Sigmoid colon (tissue), 7 donors: ENCODE measurements at places on chromosomes 5 and 9. TPM values are rescaled to one million over a fixed set of nuclear protein-coding genes. Genes with fewer than 3 reads are reported as not detected.

GRCh38 chr5:29089591-29090130, 2051.3 kb upstream of the CDH9 start:
- DNase-seq, result no peak

TUSC1 gene
- 16.2 TPM for polyA plus RNA-seq

DNA sequence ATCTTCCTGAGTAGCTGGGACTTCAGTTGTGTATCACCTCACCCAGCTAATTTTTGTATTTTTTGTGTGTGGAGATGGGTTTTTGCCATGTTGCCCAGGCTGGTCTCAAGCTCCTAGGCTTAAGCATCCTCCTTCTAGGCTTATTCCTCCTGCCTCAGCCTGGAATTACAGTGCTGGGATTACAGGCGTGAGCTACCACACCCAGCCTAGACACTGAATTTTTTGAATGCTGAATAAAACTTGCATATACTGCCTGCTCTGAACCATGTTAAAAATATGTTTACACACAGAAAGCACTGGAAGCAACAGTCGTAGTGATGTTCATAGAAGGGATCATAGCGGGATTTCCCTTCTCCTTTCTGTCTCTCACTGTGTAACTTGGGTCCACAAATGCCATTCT, 121.3 kb upstream of the ICE1 start:
- no peak for DNase-seq

- DNase-seq, result no peak
Observed at GRCh38 chr5:24649531-24649930, 4.8 kb upstream of the CDH10 start.

DOCK8 gene
- 2.4 TPM for polyA plus RNA-seq

GRCh38 chr5:114402206-114402605, 40.3 kb downstream of the KCNN2 start:
- DNase-seq, result no peak

GRCh38 chr5:159101685-159102084, 2.0 kb upstream of the EBF1 start:
- DNase-seq, result no peak

- no peak for DNase-seq
Observed at GRCh38 chr5:97046270-97046982, 96.0 kb downstream of the LIX1 start.

DNA sequence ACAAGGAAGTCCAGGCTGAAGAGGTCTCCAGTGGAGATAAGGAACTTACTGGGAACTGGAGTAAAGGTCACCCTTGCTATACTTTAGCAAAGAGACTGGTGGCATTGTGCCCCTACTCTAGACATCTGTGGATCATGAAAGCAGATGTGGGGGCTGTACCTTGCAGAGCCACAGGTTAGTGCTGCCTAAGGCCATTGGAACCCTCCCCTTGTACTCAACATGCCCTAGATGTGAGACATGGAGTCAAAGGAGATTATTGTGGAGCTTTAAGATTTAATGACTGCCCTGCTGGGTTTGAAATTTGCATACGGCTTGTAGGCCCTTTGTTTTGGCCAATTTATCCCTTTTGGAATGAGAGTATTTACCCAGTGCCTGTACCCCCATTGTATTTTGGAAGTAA, 397.3 kb upstream of the GRIN3A start:
- DNase-seq, result no peak

DNA sequence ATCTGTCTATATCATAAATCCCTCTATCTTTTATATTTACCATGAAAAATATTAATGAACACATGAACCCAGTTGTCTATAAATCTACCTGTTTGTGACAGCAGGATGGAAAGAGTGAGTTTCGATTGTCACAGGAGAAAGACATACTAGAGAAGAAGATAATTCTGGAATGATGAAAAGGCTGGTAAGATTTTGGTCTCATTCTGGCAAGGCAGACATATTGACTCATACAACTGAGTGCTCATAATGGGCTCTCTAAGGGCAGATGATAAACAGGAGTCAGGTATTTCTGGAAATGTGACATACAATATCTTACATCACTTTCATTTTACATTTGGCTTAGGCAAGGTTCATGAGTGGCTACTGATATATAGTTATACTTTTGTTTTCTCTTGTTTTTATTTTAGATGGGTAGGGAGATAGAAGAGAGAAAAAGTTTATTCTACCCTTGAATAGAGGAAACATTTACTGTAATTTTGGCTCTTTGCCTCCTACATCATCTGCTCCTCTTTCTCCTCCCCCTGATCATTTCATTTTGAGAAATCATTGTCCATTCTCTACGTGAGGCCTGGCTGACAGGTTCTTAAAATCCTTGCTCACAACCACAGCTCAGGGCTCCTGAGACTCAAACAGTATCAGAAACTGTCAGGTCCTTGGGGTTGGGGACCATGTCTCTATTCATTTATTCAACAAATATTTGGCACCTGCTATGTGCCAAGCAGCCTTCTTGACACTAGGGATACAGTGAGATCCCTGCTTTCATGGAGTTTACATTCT, 14.4 kb downstream of the ELOVL7 start:
- DNase-seq, result no peak

- no peak for DNase-seq
Observed at GRCh38 chr9:121960665-121961064, 132.4 kb downstream of the TTLL11 start.

- no peak for DNase-seq
Observed at GRCh38 chr9:12906646-12907045, 131.8 kb downstream of the LURAP1L start.

DNA sequence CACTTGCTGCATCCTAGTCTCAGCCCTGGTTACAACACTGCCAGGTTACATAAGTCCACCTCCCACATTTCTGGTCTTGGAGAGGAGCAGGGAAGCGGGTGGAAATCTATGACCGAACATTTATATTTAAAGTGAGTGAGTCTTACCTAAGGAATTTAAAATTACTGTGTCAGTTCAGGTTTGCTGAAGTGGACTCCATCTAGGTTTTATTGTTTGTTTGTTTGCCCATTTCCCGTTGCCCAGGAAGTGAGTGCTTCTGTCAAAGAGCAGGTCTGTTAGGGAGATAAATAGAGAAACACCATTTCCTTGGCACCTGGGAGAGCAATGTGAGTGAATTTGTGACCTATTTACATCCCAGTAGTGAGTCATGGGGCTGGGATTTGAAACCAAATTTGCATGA, 179.5 kb downstream of the KIF4B start:
- no peak for DNase-seq

- DNase-seq, result no peak
Observed at GRCh38 chr5:149839761-149840160, 104.8 kb downstream of the PDE6A start.

GRCh38 chr9:87102126-87102525, 154.8 kb upstream of the GAS1 start:
- no peak for DNase-seq

HTR1A gene
- polyA plus RNA-seq, result not detected

ORM2 gene
- not detected for polyA plus RNA-seq

DNA sequence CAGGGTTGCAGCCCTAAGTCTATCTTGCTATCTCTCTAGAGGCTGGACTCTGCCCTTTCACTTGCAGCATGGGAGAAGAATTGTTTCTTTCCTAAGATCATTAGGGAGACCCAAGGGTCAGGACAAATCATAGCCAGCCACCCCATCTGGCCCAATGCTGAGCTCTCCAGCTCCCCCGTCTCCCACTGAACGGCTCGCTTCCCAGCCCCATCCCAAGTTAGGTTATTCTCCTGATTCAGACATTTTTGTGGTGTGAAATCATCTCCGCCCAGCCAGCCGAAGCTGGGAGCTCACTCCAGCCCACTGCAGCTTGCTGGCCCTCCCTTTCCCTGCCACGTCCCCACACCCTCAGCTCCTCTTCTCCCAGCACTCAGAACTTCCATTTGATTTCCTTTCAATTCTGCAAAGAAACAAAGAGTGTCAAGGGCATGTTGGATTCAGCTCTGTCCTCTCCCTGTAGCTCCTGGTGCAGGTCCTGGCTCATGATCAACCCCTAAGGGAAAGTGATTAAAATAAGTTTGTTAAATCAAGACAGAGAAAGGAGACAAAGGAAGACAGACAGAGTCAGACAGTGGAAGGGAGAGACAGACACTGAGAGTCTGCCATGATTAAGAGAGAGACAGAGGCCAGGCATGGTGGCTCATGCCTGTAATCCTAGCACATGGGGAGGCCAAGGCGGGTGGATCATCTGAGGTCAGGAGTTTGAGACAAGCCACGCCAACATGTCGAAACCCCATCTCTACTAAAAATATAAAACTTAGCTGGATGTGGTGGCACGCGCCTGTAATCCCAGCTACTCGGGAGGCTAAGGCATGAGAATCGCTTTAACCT, 12.6 kb upstream of the SPARC start:
- DNase-seq, result peak; percentile 88

DNA sequence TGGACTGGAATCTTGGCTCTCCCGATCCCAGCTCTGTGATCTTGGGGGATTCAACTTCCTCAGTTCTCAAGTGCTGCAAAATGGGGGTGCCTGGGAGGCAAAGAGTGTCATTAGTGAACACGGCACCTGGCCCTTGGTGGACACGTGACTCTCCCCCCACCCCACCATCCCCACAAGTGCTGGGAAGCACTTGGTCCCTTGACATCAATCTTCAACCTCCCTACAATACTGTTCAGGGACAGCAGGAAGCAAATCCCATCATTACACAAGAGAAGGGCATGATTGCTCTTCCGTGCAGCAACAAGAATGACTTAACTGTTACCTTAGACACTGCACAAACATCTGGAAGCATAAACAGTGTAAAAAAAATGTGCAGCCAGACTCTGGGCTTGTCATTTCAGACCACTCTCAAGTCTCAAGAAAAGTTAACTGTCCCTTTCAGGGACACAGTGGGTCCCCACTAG, 61.4 kb downstream of the PSMB7 start:
- DNase-seq, result peak; percentile 50

- peak; percentile 75 for DNase-seq
Observed at GRCh38 chr9:106613250-106613737, 249.7 kb upstream of the ZNF462 start.

DNA sequence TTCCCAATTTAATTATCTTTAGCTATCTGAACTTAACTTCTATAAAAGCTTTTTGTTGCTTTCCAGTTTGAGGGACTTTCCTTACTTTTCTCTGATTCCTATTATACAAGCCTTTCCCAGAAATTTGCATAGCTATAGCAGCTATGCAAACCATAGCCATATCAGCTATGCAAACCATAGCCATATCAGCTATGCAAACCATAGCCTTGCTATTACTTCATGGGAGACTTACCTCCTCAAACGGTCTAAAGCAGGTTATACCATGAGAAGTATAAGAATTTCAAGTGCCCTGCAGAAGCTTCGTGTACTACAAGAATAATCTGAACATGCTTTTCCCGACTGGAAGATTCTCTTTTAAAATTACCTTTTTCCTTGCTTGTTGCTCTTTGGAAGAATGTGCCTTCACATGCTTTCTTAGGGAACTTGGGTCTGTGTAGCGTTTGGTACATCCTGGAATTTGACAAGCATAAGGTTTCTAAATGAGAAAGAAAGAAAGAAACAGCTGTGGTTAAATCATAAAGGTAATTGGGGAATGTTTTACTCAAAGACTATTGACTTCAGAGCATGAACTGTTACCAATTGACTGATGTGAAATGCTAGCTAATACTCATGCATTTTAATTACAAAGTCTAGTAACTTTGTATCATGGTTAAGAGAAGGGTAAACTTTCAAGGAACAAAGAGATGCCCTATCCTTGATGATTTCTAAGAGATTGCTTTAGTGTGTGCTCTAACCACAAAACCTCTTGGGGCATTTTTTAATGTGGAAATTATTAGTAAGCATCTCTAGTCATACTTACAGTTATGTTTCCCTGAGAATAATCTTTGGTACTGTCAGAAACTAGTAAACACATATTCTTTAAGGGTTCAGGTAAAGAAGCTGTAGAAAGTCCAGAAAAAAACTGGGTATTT, 367.6 kb downstream of the GLIS3 start:
- DNase-seq, result no peak

GRCh38 chr5:64576250-64576649, 70.4 kb downstream of the RGS7BP start:
- DNase-seq, result no peak

GRCh38 chr9:136239983-136240330, 5.7 kb downstream of the QSOX2 start:
- no peak for DNase-seq

GRCh38 chr9:4321554-4321953, 21.7 kb upstream of the GLIS3 start:
- DNase-seq, result no peak
